ENCODE measurements at places on chromosomes 13 and 19. TPM values are rescaled to one million over a fixed set of nuclear protein-coding genes. Genes with fewer than 3 reads are reported as not detected.

- DNase-seq, result no peak
- H3K36me3 ChIP-seq, result no peaks in the 10 kb centered on the region
- no peaks in the 10 kb centered on the region for H3K27me3 ChIP-seq
- H3K4me3 ChIP-seq, result no peak overlapping the region
Measured at GRCh38 chr19:3942790-3943409, 10.0 kb downstream of the NMRK2 start.

GRCh38 chr13:27269114-27269665 lies 1.4 kb upstream of the RASL11A start:
- H3K36me3 ChIP-seq, result no peaks in the 10 kb centered on the region
- no peak overlapping the region for H3K27ac ChIP-seq
- peaks cover 6% of the 10 kb centered on the region for H3K4me1 ChIP-seq
- H3K27me3 ChIP-seq, result peaks cover 4% of the 10 kb centered on the region

- H3K27me3 ChIP-seq, result no peaks in the 10 kb centered on the region
- H3K4me1 ChIP-seq, result no peaks in the 10 kb centered on the region
- no peaks in the 10 kb centered on the region for H3K36me3 ChIP-seq
- no peak overlapping the region for H3K27ac ChIP-seq
- no peak overlapping the region for H3K4me3 ChIP-seq
- DNase-seq, result no peak
Measured at GRCh38 chr19:21221693-21222092, 79.9 kb downstream of the ZNF431 start.

DNA sequence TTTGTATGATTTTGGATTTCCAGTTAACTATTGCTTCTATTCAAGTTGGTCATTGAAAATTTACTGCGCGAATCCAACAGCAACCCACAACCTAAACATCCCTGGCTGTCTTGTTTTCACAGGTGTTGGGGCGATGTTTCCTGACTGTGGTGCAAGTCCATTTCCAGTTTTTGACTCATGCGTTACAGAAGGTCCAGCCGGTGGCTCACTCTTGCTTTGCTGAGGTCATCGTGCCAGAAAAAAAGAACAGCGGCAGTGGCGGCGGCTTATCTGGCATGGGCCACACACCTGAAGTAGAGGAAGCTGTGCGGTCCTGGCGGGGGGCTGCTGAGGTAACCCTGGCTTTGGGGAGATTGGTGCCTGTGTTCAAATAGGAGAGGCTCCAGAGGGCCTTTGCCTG lies 45.2 kb upstream of the GPI start:
- H3K36me3 ChIP-seq, result peaks cover 2% of the 10 kb centered on the region
- H3K27ac ChIP-seq, result no peak overlapping the region
- H3K27me3 ChIP-seq, result no peaks in the 10 kb centered on the region
- H3K4me1 ChIP-seq, result peaks cover 24% of the 10 kb centered on the region
- H3K4me3 ChIP-seq, result no peak overlapping the region
- DNase-seq, result no peak

ZNF600 gene
- 28.1 TPM for polyA plus RNA-seq

Measured in CD8-positive, alpha-beta memory T cell (primary cell).